Esophagus muscularis mucosa (tissue), 4 donors: ENCODE measurements at places on chromosomes 5 and 9. TPM values are rescaled to one million over a fixed set of nuclear protein-coding genes. Genes with fewer than 3 reads are reported as not detected.

Gene ERMP1
- 7.3 TPM for total RNA-seq

- peaks cover 57% of the 10 kb centered on the region for H3K4me1 ChIP-seq
- no peak for DNase-seq
- no peaks in the 10 kb centered on the region for H3K36me3 ChIP-seq
- H3K27ac ChIP-seq: peak overlapping the region; percentile 97
- H3K27me3 ChIP-seq: no peaks in the 10 kb centered on the region
These were observed 1.1 kb downstream of the UGCG start for GRCh38 chr9:111897601-111898137.

DNA sequence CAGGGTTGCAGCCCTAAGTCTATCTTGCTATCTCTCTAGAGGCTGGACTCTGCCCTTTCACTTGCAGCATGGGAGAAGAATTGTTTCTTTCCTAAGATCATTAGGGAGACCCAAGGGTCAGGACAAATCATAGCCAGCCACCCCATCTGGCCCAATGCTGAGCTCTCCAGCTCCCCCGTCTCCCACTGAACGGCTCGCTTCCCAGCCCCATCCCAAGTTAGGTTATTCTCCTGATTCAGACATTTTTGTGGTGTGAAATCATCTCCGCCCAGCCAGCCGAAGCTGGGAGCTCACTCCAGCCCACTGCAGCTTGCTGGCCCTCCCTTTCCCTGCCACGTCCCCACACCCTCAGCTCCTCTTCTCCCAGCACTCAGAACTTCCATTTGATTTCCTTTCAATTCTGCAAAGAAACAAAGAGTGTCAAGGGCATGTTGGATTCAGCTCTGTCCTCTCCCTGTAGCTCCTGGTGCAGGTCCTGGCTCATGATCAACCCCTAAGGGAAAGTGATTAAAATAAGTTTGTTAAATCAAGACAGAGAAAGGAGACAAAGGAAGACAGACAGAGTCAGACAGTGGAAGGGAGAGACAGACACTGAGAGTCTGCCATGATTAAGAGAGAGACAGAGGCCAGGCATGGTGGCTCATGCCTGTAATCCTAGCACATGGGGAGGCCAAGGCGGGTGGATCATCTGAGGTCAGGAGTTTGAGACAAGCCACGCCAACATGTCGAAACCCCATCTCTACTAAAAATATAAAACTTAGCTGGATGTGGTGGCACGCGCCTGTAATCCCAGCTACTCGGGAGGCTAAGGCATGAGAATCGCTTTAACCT is 12.6 kb upstream of the SPARC start:
- peak overlapping the region; percentile 67 for H3K27ac ChIP-seq
- DNase-seq: no peak
- H3K27me3 ChIP-seq: no peaks in the 10 kb centered on the region
- H3K36me3 ChIP-seq: no peaks in the 10 kb centered on the region

- H3K27ac ChIP-seq: no peak overlapping the region
- no peak overlapping the region for H3K4me3 ChIP-seq
- DNase-seq: peak; percentile 21
- H3K27me3 ChIP-seq: no peaks in the 10 kb centered on the region
These were observed 102.5 kb downstream of the SREK1 start for GRCh38 chr5:66246608-66247007.

DNA sequence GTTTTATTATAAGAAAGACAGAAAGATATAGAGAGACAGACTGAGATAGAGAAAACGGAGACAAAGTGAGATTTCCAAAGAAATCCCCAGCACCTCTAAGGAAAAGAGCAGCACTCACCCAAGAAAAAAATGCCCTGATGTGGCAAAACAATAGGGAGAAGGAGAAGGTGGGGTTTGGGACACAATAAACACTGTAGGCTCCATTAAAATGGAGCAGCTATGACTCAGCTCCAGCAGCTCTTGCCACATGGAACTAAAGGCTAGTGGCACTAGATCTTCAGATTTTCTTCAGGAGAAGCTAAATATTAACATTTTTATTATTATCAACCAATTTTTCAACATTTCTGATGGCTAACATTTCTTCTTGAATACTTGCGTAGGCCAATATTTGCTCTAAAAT is 321.8 kb downstream of the TRIM32 start:
- no peaks in the 10 kb centered on the region for H3K27me3 ChIP-seq
- H3K36me3 ChIP-seq: no peaks in the 10 kb centered on the region
- H3K4me1 ChIP-seq: no peaks in the 10 kb centered on the region
- no peak overlapping the region for H3K27ac ChIP-seq
- DNase-seq: no peak
